T-helper 9 cell (primary cell): ENCODE measurements at places on chromosomes 1 and 21.

DNA sequence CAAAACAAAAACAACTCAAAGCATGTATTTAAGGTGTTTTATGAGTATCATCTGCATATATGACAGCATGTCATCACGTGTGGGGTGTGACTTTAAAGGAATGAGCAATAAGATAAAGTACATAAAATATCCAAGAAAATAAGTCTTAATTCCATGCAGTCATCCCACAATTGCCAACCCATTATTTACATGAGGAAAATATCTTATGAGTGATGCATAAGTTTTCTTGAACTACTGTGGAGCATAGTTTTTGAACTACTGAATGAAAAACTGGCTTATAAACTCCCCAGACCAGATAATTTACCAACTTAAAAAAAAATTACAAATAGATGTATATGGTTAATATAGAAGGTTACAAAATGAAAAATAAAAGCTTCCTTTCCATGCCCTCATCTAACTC is 29.7 kb upstream of the MTMR11 start:
- DNase-seq, result no peak

GRCh38 chr1:2115008-2115641 is 64.9 kb downstream of the PRKCZ start:
- no peak for DNase-seq

DNA sequence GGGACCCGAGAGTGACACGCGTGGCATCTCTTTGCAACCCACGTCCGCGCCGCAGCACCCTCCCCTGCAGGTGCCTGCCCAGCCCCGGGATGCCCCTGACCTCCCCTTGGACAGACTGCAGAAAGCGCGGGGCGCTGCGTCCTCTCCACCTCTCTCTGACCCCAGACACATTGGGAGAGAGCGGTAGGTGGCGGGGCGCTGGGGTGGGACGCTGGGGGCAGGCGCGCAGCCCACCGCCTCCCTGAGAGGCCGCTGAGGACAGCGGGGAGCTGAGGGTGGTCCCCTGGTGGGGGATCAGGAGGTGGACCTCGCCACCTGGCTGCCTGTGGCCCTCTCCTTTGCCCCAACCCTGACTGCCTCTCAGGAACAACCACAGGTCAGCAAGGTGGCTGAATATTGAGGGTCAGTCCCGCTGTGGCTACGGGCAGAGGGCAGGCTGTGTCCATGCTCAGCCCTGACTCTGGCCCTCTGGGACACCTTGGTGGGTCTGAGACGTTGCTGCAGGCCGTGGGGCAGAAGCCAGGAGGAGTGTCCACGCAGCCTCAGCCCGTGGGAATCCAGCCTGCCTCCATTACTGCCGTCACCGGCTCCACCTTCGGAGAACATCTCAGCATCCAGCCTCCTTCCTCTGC is 761 bp upstream of the UBE2J2 start:
- no peak for DNase-seq

DNA sequence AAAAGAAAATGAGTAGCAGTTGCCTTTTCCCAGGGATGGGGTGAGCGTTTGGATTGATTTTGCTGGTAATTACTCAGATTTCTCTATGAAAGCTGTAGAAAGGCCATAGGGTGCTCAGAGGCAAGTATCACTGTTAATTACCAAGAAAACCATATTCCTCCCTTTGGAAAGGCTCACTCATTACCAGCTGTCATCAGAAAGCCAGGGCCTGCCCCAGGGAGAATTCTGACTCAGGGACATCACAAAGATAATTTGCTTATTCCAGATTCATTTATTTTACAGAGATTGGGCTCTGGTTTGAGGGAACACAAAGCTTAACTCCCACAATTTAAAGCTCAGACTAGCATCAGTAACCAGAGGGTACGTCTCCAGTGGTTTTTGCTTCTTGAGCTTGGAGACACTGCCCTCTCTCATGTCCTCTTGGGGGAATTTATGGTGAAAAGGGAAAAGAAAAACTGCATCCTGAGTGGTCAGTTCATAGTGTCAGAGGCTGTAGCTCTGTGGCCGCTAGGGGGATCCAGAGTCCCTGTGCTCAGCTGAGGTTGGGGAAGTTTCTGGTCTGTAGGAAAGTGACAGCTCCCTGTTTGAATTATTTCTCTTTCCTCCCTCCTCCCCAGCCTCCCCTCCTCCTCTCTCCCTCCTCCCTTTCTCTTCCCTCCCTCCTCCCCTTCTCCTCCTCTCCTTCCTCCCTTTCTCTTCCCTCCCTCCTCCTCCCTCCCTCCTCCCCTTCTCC is 204.3 kb downstream of the KCNJ6 start:
- DNase-seq, result no peak

GRCh38 chr1:165699577-165699976 is 1.2 kb upstream of the ALDH9A1 start:
- no peak for DNase-seq
